ENCODE measurements at places on chromosomes 1 and 21.

GRCh38 chr1:26838474-26839338, 12.2 kb downstream of the ZDHHC18 start:
- DNase-seq = no peak

GRCh38 chr1:9424261-9424660, 115.0 kb upstream of the SLC25A33 start:
- DNase-seq = no peak

- no peak for DNase-seq
Observed at GRCh38 chr1:51347398-51348146, 17.2 kb upstream of the TTC39A start.

GRCh38 chr1:159014003-159014571, 4.4 kb downstream of the IFI16 start:
- DNase-seq = no peak

DNA sequence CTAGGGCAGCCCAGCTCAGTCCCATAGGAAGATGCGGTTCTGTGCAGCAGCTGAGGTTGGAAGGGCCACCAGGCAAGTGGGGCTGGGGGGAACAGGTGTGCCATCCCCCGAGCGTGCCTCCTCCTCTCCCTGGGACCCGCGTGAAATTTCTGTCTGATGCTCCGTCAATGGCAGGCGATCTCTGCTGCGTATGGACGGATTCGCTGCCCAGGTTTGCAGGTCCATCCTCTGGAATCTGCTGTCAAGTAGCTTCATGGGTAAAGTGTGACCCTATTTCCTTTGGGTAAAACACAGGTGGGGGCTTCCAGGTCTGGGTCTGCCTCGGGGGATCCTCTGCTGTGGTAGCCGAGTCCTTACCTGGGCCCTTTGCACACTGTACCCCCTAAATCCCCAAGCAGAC, 114.6 kb upstream of the ARHGEF16 start:
- no peak for DNase-seq

DNA sequence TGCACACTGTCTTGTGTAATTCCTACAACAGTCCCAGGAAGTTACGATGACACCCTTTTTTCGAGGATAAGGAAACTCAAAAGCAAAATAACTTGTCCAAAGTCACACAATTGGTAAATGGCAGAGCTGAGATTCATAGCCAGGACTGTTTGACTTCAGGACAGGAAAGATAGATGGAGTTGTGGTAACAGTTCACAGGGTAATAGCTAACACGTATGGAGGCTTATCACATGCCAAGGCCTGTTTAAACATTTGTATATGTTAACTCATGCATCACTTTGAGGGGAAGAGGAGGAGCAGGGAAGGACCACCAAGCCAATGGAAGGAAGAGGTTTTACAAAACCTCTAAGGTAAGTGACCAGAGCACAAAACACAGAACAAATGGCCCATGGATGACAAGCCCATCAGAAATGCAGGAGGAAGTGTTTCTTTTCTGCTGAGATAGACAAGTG, 2.8 kb downstream of the DHCR24 start:
- no peak for DNase-seq

- DNase-seq = no peak
Observed at GRCh38 chr1:52751589-52752483, 25.6 kb downstream of the ZYG11B start.

- DNase-seq = no peak
Observed at GRCh38 chr1:222654849-222655248, 37.0 kb downstream of the MIA3 start.

DNA sequence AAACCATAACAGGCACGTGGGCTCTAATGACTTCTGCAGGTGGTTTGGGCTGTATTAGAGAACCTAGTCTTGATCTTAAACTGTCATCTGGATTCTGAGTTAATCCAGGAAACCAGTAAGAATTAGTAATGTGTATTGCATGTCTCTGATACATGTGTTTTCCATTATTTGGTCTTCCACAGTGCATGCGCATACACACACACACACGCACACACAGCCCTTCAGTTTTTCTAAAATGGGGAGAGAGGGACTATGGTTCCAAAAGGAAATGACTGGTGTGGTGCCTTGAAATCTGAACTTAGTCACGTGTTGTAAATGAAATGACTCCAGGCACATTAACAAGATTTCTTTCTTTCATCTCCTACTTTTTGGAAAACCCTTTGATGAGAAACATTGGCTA, 67.6 kb downstream of the OLFML2B start:
- no peak for DNase-seq

Data from NCI-H2081 treated with DMSO at 0.1 percent for 48 hours (cell line).